ENCODE measurements at places on chromosomes 6 and 20.
A peak's percentile ranks its signal among the peaks of the same experiment; 100 is the strongest.

DNA sequence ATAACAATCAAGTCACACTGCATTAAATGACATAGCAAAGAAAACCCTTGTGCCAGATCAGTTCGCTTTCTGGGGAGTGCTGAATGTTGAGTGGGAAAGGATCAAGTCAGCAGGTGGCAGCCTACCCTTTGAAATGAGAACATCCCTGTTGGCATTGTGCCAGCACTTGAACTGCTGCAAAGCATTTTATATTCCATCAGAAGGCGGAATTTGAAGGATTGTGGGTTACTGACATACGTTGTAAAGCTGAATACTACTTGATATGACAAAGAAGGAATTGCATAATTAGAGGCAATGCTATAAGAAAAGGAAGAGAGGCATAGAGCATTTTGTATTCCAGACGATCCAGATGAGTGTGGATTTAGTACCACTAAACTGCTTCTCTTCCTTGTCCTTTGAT, 26.5 kb downstream of the BCKDHB start:
- peak; percentile 71 for DNase-seq

DNA sequence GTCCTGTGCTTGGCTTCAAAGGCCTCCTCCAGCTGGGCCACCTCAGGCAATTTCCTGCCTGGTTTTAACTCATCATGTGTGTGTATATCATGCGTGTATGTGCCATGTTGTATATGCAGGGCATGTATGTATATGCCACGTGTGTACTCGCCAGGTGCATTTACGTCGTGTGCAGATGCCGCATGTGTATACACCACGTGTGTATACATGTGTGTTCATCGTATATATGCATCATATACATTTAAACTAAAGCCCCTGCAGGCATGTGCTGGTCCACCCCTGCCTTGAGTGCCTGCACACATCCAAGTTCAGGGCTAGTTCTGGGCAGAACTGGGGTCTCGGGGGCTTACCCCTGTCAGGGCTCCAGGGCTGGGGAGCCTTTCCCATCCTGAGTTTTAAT, 54.0 kb upstream of the SMOC2 start:
- no peak for DNase-seq

- DNase-seq = no peak
These were observed 28.7 kb downstream of the SAYSD1 start for GRCh38 chr6:39086294-39086693.

DNA sequence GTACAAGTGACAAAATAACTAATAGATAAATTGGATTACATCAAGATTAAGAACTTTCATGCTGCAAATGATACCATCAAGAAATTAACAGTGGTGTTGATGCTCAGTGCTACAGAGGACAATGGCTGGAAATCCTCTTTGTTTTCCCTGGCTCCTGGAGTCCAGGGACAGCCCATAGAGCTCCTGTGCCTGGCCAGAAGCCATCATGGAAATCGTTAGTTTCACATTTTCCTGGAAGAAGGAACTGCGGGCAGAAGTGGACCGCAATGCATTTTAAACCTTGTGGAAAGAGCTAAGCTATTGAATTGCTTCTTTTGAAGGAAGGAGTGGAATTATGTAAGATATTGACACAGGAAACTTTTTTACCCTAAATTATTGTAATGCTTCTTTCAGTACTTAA, 276.0 kb downstream of the GJA1 start:
- peak; percentile 91 for DNase-seq

DNA sequence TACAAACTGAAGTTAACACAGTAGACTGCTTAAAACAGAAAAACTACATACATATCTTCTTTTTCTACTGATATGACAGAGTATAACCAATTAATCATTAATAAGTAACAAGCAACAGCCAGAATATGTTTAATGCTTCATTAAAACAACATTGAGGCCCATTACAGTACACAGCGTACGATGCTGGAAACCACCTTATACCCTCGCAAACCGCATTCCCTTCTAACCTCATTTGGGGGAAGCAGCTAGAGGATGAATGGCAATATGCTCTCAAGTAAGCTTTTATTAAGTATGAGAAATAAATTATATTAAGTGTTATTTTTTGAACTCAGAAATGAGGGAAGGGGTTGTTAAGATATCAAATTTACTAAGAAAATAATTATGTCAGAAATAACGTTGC, 142.4 kb downstream of the GMDS start:
- no peak for DNase-seq

GRCh38 chr6:33966536-33966935, 162.7 kb upstream of the MLN start:
- no peak for DNase-seq

GRCh38 chr6:163355426-163355991, 59.0 kb upstream of the QKI start:
- peak; percentile 84 for DNase-seq

GRCh38 chr20:43975096-43975768, 60.6 kb downstream of the TOX2 start:
- no peak for DNase-seq

GRCh38 chr6:22113026-22113766, 183.6 kb downstream of the PRL start:
- peak; percentile 85 for DNase-seq

DNA sequence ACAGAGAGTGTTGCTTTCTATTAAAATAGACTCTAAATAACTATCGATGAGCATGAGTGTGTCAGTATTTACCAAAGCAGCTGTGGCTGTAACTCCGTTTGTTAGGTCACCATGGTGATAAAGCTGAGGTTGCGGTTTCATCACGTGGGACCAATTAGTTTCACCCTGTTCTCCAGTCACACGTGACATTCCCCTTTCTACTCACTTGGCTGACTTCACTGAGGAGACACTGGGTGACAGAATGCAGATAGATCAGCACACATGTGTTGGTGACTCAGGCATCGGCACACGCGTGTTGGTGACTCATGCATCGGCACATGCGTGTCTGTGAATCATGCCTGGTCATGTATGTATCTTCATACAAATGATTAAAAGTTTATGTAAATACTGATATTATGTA, 285.4 kb downstream of the THBS2 start:
- no peak for DNase-seq

GRCh38 chr6:44185953-44186634, 27.5 kb downstream of the CAPN11 start:
- DNase-seq = peak; percentile 33

DNA sequence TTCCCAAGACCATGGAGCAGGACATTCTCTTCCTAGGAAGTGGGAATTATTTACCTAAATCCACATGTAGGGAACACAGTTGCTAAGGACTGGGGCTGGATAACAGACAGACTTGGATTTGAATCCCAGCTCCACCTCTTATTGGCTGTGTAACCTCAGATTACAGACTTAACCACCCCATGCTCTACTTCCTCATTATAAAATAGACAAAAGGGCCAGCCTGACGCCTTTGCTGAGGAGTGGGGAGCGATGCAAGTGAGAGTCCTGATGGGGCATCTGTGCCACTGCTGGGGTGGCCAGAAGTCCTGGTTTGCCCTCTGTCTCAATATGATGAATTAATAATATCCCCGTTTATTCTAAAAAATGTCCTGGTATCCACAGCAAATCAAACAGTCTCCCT, 46.8 kb downstream of the SPATA2 start:
- DNase-seq = no peak

- DNase-seq = no peak
These were observed 88.8 kb downstream of the THEMIS start for GRCh38 chr6:127811900-127812570.

GRCh38 chr6:104601131-104601651, 258.5 kb downstream of the HACE1 start:
- DNase-seq = no peak

DNA sequence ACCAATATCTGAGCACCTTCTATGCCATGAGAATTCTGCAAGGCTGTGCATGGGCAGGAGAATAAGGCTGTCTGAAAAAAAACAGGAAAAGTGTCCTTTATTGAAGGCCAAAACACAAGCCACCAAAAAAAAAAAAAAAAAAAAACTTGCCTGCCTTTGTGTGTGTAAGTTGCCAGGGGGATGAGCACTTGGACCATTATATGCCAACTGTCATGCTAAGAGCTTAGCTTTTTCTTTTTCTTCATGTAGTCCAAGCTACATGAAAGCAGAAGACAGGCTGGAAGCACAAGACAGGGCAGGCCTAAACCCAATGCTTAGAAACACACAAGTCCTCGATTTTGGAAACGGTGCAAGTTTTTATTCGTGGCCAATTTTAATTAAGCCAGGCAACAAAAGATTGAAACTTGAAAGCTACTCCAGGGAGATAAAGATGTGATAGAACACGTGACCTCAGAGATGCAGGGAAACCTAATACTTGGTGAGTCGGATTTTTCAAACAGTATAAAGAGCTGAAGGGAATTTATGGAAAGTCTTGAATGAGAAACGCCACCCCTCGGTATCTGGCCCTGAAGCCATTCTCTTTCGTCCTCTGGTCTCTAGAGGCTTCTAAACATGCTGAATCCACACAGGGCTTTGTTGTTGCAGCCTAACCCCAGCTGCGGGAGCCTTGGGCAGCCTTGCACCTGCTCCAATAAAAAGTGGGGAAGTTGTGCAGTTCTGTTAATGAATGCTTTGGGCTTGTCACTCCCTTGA, 8.6 kb downstream of the BMP7 start:
- DNase-seq = no peak

GRCh38 chr6:139161169-139161568, 26.3 kb downstream of the HECA start:
- DNase-seq = no peak

GRCh38 chr6:40954446-40955177, 84.4 kb downstream of the UNC5CL start:
- DNase-seq = no peak

GRCh38 chr6:13152764-13153163, 175.6 kb downstream of the TBC1D7 start:
- DNase-seq = no peak

GRCh38 chr20:60662307-60662706, 589.8 kb upstream of the CDH4 start:
- no peak for DNase-seq

- no peak for DNase-seq
These were observed 94.4 kb downstream of the RNASET2 start for GRCh38 chr6:166861961-166862286.

DNA sequence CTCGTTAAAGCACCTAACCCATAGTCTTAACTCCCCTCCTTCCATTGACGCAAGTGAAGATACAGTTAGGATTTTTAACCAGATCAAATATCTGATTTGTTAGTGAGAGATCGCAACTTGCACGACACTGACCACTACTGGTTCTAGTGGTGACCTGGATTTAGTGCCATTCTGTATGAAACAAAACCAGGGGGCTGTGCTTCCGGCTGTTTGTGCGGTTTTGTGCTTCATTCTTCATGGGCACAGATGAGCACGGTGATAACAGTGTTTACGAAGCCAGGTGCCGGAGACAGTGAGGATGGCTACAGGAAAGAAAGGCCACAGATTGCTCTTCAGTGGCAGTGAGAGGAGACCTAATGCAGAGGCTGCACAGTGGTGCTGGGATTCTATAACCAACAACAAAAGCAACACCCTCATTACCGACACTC, 75.5 kb downstream of the NOL4L start:
- peak; percentile 87 for DNase-seq

DNA sequence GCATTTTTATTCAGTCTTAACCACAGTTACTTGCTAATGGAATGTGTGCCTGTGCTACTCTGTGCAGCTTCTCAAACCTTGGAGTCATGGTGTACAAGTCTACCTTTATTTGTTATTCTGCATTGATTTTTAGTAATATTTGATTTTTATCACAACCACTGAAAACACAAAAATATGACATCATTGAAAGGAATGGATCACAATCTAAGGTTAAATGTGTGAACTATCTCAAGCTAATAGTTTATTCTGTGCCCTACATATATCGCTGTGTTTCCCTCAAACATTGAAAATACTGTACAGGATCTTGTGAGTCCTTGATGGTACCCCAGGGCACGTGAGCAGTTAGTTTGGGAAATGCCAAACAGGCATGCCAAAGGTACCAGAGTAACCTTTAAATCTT, 573.4 kb downstream of the FRK start:
- DNase-seq = no peak

DNA sequence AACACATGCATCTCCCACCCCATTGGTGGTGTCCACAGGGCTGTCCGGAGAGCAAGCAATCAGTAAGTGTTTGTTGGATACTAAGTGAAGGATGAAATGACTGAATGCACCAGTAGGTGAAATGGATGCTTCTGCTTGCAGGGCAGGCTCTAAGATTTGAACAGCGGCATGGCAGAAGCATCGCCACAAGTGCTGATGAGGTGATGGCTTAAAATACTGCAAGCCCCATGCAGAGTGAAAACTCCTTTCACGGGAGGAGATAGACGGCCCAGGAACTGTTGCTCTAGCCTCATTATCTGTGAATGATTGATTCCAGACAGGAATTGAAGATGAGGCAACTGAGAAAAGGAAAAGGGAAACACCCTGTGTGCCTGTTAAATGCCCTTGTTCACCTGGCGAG, 158.9 kb downstream of the LY86 start:
- no peak for DNase-seq

GRCh38 chr6:142845624-142846458, 99.1 kb downstream of the HIVEP2 start:
- peak; percentile 93 for DNase-seq

- DNase-seq = no peak
These were observed 73.8 kb downstream of the TSHZ2 start for GRCh38 chr20:53045941-53046340.

DNA sequence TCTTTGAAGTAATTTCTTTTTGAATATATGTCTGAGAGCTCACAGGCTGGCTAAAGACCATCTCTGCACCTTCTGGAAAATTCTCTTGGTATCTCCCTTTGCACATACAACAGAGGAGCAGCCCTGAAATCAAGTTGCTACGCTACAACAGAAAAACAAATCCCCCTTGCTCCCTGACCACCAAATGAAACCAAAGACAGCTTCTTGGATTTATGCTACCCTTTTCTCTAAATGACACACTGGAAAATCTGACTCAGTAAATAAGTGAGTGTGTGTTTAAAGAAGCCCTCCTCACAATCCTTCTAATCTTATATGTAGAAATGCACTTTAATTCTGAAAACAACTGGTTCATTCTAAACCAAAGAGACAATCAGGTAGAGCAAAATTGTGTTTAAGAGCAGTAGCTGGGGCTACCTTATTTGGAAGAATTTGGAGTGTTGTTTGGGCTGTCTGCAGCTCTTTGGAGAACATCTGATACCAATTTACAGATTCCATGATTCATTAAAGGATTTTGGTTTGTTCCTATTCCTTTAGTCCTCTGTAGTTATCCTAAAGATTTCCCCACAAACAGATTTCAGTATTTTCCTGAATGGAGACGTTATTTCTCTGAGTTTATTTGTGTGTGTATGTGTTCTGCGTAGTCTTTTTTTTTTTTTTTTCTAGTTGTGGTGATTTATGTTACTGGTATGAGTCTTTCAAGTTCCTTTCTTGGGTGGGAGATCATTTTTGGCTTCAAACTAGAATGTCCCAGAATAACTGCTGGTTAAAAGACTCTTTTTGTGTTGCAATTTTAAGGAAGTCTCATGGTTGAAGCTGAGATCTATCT, 36.4 kb upstream of the UTRN start:
- no peak for DNase-seq

DNA sequence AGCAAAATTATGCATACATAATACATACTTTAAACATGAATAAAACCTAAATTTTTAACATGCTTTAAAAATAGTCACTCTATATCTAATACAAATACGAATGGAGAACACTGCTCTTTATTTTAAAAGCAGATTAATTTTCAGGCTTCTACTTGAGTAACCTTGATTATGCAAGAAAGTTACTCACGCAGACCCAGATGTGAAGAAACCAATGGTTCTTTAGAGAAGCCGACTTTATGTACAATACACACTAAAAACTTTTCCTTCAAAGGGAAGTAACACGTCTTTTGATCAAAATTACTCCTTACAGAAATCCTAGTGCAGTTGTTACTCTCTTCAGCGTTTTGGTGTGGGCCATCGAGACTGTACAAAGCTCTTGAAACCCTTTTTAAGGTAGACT, 136.9 kb upstream of the SLC22A16 start:
- no peak for DNase-seq

GRCh38 chr6:52707963-52708680, 37.2 kb downstream of the TMEM14A start:
- DNase-seq = no peak

Data from dermis microvascular lymphatic vessel endothelial cell (primary cell).